A549 treated with CORT108297 at 1 μM for 4 hours (cell line): ENCODE measurements at places on chromosomes 3 and 15. TPM values are rescaled to one million over a fixed set of nuclear protein-coding genes. Genes with fewer than 3 reads are reported as not detected.

The GNAT1 gene
- total RNA-seq, result 0.06 TPM in 1 of 5 replicates, not detected in the others

The DUOX2 gene
- total RNA-seq, result 0.03 to 0.13 TPM (median 0.06 TPM) in 5 replicates

The KIF7 gene
- total RNA-seq, result 3.5 to 5.1 TPM (median 4.4 TPM) in 5 replicates

The SLC35G2 gene
- 25.5 to 30.9 TPM (median 28.9 TPM) in 5 replicates for total RNA-seq

The SRPRB gene
- 54.3 to 64.0 TPM (median 56.7 TPM) in 5 replicates for total RNA-seq

The SPTBN5 gene
- total RNA-seq, result 0.17 to 0.27 TPM (median 0.24 TPM) in 5 replicates

The NOX5 gene
- 0.10 to 0.30 TPM (median 0.24 TPM) in 5 replicates for total RNA-seq

The HRG gene
- not detected in 5 replicates for total RNA-seq

The SUCNR1 gene
- 0.05 to 0.14 TPM (median 0.13 TPM) in 5 replicates for total RNA-seq

The GABRR3 gene
- not detected in 5 replicates for total RNA-seq

The TASOR gene
- total RNA-seq, result 18.8 to 31.3 TPM (median 20.2 TPM) in 5 replicates

The TLE3 gene
- total RNA-seq, result 13.3 to 17.1 TPM (median 16.8 TPM) in 5 replicates

The KBTBD12 gene
- not detected in 5 replicates for total RNA-seq

The CPNE4 gene
- 4.0 to 7.1 TPM (median 5.9 TPM) in 5 replicates for total RNA-seq

The HYKK gene
- 5.8 to 6.7 TPM (median 6.1 TPM) in 5 replicates for total RNA-seq

The KLF15 gene
- total RNA-seq, result 0.06 to 0.11 TPM (median 0.10 TPM) in 5 replicates

The PRKCI gene
- 14.7 to 20.6 TPM (median 18.7 TPM) in 5 replicates for total RNA-seq

The TMEM266 gene
- total RNA-seq, result 0.05 to 0.13 TPM (median 0.09 TPM) in 4 of 5 replicates, not detected in the other

The NGRN gene
- total RNA-seq, result 102 to 118 TPM (median 115 TPM) in 5 replicates

The CHP1 gene
- total RNA-seq, result 51.2 to 69.5 TPM (median 53.0 TPM) in 5 replicates

The CHRNA7 gene
- total RNA-seq, result 2.4 to 4.8 TPM (median 4.2 TPM) in 5 replicates

The MESP2 gene
- total RNA-seq, result 0.10 to 0.81 TPM (median 0.47 TPM) in 5 replicates

The ZBTB11 gene
- total RNA-seq, result 9.5 to 10.8 TPM (median 10.0 TPM) in 5 replicates

The CX3CR1 gene
- 0.05 to 0.12 TPM (median 0.05 TPM) in 3 of 5 replicates, not detected in the others for total RNA-seq

The AGBL1 gene
- total RNA-seq, result not detected in 5 replicates

The TERC gene
- 0.35 TPM in 1 of 5 replicates, not detected in the others for total RNA-seq

The MORC1 gene
- total RNA-seq, result not detected in 5 replicates

The GOLGA8B gene
- 14.7 to 21.4 TPM (median 16.9 TPM) in 5 replicates for total RNA-seq

The STX19 gene
- total RNA-seq, result 0.08 to 0.09 TPM in 2 of 5 replicates, not detected in the others

The CYP1A2 gene
- total RNA-seq, result not detected in 5 replicates

The PP2D1 gene
- total RNA-seq, result not detected in 5 replicates

The PPP1R2 gene
- total RNA-seq, result 13.8 to 19.0 TPM (median 16.1 TPM) in 5 replicates

The ADGRG7 gene
- not detected in 5 replicates for total RNA-seq

The EMC7 gene
- total RNA-seq, result 135 to 153 TPM (median 141 TPM) in 5 replicates
